CD4-positive, alpha-beta T cell (primary cell): ENCODE measurements at places on chromosomes 4 and X. TPM values are rescaled to one million over a fixed set of nuclear protein-coding genes. Genes with fewer than 3 reads are reported as not detected.
A peak's percentile ranks its signal among the peaks of the same experiment; 100 is the strongest.

- no peak for DNase-seq
Observed at GRCh38 chr4:1846580-1846979, 9.4 kb downstream of the LETM1 start.

HAND2 gene
- total RNA-seq = not detected

DNA sequence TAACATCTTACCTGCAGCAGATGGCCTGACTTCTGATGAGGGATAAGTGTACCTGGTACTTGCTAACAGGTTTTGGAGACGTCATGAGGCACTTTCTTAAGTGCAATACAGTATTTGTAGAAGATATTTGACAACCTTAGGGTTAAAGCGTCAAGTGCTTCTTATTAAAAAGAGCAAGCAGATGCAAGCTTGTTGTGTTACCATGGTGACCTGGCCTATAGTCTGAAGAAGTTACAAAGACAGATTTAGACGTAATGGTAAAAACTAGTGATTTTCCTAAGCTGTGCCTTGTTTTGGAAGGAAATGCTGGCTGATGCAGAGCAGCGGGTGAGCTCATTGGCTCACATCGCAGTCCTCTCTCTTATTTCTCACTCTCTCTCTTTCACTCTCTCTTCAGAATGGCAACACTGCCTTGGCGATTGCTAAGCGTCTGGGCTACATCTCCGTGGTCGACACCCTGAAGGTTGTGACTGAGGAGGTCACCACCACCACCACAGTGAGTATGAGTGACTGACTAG, 243.6 kb downstream of the ANK2 start:
- DNase-seq = no peak

DNA sequence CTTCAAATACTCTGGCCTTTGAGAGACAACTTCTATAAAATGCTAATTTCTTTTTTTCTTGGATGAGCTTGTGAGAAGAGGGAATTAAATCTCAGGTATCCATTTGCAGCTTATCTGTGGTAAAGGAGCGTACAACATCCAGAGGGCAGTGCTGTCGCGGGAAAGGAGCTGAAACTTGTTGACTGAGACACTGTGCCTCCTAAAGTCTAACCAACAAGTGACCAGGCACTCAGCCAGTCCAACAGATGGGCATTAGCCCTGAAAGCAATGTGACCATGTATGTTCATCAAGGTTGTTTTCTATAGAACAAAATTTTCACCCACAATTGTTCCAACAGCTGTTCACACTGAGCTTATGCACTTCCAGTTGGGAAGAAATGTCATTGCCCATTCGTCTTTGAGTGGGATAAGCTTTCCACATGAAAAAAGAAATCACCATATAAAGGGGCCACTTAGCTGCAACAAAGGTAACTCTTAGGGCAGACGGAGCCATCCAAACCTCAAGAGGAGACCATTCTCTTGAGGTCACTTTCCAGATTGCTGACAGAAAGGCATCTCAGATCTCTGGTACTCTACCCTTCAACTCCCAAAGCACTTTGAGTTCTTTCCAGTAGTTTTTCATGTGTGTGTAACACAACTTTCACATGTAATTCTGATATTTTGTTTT, 244.8 kb upstream of the NEIL3 start:
- DNase-seq = no peak

DNA sequence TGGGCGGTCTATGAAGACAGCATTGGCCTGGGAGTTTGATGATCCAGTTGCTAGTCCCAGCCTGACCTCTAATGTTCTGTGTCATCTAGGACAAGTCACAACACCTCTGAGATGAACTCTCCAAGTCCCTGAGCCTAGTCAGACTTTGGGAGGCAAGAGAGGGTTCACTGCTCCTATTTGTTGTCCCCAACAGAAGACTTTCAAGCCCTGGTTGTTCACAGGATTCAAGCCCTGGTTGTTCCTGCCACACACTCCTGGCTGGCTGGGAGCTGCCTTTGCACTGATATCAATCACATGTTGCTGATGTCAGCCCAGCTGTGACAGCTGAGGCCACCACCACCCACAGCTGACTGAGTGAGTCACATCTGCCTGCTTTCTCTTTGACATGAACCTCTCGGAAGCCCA, 253.2 kb upstream of the RASGEF1B start:
- DNase-seq = peak; percentile 11

- DNase-seq = no peak
Observed at GRCh38 chr4:119695216-119695615, 66.6 kb upstream of the PDE5A start.

PABPC4L gene
- not detected for total RNA-seq

EVC2 gene
- total RNA-seq = 1.3 TPM

BGN gene
- total RNA-seq = not detected

- no peak for DNase-seq
Observed at GRCh38 chr4:182752158-182752910, 164.9 kb downstream of the DCTD start.

DNA sequence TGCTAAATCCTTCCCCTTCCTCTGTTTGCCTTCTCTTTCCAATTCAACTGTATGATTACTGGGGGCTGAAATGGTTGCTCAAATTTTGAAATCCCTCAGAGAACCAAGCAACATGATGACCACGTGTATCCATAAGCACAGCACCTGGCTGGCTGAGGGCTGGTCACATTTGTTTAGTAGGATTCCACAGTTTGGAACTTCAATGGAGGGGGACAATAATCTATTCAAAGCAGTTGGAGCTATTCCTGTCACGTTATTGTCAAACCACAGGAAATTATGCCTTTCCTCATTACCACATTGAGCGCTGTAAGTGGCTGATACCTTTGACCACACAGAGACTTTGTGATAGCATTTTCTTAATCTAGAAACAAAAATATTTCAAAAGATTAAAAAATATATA, 7.0 kb downstream of the TMSB4X start:
- DNase-seq = peak; percentile 23
